ENCODE measurements at places on chromosomes 5 and 9.

DNA sequence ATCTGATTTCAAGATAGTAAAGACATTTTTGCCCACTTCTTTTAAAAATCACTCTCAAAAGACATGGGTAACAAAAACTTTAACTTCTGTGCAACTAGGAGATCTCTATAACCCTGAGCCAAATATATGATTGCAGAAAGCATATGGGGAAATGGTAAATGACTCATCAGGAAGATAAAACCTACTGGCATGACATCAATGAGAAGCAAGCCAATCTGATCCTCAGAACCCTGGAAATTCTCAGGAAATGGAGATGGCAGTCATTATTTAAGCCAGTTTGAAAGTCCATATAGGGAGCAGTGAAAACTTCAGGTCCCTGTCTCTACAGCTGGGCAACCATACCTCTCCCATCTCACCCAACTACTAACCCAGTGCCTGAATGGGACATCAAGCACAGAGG, 249.7 kb upstream of the NREP start:
- no peak for DNase-seq

DNA sequence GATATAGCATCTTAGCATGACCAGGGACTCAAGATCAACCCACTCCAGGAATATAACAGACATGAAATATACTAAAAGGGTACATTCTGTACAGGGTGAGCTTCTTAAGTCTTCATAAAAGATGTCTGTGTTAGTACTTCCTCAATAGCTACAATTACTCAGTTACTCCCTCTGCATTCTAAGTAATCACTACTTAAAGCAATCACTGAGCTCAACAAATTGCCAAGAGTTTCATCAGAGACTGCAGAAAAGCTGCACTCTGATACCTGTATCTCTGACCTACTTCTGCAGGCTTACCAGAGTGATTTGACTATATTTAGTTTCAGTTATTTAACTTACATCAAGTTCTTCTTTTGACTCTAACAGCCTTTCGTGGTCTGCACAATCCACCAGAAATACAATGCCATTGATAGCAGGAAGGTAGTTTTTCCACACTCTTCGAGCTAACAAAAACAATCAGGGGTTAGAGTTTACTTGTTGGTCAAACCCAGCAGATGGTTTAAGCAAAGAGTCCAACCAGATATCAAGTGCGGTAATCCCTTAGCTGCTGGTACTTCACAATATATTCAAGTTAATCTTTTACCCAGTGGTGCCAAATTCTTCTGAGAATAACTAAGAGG, 23.3 kb downstream of the SAR1B start:
- no peak for DNase-seq

DNA sequence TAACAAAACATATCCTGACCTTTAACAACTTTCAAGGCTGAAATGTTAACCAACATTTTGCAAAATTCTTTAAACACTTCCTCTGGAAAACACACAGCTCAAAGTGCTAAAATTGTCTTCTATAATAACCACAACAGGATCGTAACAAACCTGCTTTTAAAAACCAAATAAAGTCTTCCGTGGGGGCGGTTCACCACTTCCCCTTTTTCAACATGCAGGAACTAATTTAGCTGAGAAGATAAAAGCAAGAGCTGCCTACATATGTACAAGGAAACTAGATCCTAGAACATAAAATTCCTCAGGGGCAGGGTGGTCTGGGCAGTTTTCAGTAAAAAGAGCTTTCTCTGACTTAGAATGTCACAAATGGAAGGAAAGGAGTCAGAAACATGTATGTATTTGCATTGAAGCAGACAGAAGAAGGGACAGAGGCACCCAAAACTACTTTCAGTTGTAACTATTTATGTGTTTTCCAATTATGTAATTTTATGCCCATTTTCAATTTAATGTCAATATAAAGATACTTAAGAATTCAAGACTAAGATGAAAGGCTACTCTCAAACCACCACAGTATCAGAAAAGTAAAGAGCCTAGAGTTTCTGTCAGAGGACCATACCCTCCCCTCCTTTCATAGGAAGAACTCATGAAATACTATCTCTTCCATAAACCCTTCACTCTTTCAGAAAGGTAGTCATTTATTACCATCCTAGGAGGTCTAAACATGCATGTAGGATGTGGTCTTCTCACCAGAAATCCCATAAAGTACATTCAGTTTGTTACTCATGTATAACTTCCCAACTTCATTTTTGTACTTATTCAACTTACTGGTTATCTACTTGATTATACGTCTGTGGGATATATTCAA, 185.9 kb upstream of the RASA1 start:
- peak; percentile 10 for DNase-seq

DNA sequence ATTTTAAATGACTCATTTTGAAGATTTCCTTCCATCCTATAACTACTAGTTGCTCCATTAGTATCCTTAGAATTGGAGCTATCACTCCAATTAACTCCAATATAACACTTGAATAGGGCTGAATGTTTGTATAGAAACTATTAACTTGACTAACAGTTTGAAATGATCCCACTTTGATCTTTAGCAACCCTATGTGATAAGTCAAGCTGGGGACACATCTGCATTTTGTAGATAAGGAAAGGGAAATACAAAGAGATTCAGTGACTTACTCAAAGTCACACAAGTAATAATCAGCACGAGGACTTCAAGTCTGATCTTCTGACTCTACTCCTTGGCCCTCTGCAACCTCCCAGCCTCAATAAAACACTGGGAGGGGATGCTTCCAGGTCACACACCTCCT, 101.1 kb downstream of the TMEM215 start:
- DNase-seq = no peak

- DNase-seq = no peak
Measured at GRCh38 chr5:125214080-125214479, 467.6 kb upstream of the ZNF608 start.

- no peak for DNase-seq
Measured at GRCh38 chr5:107565791-107566767, 104.7 kb downstream of the EFNA5 start.

- no peak for DNase-seq
Measured at GRCh38 chr9:107094370-107094769, 188.7 kb upstream of the RAD23B start.
